Epithelial cell of prostate (primary cell): ENCODE measurements at places on chromosomes 11 and 22.

DNA sequence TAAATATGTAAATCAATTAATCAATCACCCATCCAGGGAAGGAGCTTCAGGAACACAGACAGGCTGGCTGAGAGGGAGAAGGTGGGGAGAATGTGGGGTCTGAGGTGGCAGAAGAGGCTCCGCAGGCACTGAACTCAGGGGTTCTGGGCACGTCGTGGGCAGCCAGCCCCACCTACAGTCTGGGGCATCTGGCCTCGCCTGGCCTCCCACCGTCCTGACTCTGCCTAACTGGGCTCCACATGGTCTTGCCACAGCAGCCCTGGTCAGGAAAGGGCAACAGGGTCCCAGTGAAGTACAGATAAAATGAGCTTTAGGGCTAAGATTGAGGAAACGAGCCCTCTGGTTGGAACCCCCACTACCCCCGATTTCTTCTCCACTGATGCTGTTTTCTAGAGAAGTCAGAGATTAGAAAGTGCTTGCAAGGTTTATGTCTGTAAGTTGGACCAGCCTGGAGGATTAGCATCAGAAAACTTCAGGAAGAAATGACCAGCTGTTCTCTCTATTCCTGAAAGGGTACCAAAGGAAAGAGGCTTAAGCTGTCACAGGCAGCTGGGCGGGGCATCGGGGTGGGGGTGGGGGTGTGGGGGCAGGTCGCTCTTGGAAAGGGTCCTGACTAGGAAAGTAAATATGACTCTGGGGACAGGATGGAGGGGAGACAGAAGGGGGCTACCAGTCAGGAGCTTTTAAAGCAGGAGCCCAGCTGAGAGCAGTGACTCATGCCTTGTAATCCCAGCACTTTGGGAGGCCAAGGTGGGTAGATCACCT, 261.7 kb downstream of the BUD13 start:
- no peak for DNase-seq

DNA sequence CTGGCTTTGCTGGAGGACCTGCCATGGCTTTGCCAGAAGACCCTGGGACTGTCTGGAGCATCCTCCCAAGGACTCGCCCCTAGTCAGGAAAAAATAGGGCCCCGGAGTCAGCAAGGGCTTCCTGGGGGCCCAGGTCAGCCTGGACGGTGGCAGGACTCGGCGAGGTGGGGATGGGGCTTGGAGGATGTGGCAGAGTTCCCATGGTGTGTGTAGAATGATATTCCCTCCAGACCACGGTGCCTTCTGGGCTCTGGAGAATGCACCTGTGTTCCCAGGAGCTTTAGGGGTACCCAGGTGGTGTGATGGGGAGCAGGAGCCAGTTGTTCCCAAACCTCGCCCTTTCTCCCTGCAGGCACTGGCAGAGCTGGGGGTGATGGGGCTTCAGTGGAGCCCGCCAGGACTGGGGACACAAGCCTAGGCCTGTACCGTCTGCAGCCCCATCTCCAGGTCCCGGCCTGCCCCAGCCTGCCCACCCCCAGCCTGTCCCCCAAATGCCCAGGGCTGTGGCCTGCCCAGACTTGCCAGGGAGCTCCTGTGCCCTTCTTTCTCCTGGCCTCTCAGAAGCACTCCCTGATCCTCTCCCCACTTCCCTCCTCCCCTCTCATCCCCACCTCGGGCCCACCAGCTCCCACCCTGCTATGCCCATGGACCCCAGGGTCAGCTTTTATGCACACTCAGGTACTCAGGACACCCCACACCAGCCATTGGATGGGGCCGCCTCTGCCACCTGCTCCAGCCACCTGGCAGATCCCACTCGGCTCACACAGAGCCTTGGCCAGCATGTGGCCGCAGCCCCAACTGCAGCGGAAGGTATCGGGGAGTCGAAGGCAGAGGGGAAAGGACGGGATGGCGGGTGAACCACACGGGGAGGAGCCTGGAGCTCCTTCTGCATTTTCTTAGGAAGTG, 82.1 kb downstream of the CDKN1C start:
- DNase-seq, result no peak

DNA sequence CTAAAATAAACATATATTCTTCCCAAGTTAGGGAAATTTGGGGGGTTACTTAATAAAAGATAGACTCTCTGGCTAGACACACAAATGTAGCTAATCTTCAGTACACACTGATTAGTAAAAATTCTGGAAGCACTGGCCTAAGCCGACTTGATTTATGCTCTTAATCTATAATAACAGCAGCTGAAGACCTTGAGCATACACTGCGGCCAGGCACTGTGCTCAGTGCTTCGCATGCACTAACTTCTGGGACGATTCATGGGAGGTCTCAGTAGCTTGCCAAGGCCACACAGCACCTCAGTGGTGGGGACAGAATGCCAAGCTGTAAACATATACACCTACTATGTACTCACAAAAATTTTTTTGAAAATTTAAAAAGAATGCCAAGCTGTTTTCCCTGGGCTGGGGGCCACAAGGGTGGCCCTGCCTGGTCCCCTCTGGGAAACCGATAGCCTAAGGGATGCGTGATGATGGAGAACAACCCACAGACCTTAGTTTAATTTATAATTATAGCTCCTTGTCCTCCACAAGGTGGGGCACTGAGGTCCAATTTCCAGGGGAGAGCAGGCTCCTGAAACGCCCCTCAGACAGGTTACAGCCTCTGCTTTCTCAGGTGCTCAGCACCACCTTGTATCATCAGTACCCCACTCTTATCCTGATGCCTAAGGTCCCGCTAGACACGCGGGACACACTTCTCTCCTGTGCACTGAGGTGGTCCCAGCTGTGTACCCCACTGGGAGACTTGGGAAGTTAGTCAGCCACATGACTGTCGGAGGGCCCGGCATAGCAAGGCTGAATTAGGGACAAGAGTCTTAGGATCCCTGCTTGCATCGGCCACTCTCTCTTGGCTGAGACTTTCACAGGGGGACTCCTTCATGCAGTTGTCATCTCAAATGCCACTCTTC, 20.1 kb downstream of the SERPIND1 start:
- no peak for DNase-seq

- DNase-seq, result no peak
Measured at GRCh38 chr22:47460176-47460575, 697.7 kb downstream of the TBC1D22A start.

DNA sequence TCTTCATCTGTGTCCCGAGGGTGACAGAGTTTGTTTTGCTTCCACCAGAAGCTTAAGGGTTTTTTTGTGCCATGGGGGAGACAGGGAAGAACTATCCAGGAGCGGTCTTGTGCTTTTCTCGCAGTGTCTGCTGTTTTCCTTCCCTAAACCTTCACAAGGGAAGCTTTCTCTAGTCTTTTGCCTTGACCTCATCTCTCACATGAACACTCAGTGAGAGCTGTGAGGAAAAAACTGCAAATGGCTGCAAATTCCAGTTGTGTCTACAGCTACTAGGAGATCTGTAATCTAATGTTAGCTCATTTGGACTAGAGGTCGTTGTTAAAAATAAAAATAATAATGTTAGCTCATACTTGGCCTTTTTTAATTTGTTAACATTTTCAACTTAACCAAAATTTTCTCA, 264.7 kb upstream of the SESN3 start:
- DNase-seq, result no peak

- no peak for DNase-seq
Measured at GRCh38 chr11:125111001-125111342, 454 bp downstream of the TMEM218 start.

DNA sequence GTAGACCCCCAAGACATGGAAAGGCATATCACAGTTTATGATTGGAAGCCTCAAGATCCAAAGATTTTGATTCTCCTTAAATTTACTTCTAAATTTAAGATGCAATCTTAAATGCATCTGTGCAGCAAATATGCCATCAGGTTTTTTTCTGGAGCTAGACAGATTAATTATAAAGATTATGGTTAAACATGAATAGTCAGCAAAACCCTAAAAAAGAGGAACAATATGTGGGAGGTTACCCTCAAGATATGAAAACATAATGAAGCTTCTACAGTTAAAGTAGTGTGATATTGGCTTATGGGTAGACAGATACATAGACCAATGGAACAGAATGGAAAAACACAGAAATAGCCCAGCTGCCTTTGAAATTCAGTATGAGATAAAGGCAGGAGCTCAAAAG, 31.7 kb downstream of the OR8B12 start:
- no peak for DNase-seq

DNA sequence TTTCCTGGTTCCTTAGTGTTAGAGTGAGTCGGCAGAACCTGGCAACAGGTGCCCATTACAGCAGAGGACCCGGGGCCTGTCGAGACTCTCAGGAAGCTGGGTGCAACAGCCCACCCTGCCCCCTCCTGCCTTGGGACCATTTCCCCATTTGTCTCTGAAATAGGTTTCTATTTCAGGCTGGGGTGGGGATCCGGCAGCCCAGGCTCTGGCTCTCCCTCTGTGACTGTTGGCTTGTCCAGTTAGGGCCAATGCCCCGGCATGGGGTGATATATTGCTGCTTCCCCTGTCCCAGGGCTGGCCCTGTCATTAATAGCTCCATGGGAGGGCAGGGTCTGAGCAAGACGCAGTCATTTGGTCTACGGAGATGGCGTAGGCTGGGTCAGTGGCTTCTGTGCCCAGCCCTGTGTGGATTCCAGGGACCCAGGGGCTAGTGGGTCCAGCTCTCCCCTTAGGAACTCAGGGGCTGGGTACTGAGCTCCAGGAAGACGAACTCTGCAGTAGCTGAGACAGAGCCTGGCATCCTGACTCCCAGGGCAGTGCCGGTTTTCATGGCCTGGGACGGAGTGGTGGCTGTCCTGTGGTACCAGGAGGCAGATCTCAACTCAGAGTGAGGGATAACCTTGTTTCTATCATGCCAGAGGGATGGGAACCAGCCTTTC, 2.7 kb downstream of the P2RY6 start:
- no peak for DNase-seq

DNA sequence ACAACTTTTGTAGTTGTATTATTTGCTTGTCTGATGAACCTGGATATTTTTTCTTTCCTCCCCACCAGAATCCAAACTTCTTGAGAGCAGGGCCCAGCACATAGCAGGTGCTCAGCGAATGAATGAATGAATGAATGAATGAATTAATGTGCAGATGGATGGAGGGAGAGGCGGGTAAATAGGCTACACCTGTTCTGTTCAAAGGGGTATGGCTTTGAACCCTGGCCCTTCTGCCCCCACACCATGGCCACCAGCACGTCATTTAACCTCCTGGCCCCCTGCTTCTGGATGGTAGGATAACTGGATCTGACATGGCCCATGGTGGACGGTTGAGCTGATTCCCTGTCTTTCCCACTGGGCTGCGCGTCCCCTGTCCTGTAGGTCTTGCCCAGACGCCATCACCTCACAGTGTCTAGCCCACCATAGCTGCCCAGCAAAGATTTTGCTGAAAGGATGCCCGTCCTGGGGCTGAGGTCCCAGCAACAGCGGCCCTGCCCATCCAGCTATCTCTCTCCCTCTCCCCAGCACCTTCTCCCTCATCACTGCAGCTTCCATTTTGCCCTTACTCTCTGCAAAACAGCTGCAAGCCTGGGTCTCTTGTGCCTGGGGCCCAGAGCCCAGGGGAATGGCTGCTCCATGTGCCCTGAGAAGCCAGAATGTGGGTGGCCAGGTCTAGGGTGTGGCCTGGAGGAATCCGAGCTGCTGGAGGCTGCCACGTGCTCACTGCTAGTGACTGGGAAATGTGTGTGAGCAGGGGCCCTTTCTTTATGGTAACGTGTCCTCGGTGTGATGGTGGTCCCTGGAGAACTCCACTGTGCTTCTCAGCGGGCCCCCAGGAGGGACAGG, 49.3 kb upstream of the LINC01488 start:
- no peak for DNase-seq

- no peak for DNase-seq
Measured at GRCh38 chr11:35746356-35747153, 84.0 kb downstream of the TRIM44 start.

DNA sequence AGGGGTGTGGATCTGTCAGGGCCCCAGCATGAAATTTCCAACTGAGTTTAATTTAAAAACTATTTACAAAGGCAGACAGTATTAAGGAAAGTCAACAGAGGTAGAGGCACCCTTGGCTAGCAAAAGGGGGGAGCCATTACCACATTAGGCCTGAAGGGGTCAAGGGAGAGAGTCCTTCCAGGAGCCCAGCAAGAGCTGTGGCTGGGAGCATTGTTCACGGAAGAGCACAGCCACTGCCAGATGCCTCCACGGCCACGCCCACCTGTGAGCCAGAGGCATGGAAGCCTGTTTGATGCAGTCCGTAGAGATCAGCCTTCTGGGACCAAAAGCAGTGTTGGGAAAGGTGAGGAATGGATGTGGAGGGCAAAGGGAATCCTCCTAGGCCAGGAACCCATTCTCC, 102.6 kb downstream of the GALNT18 start:
- DNase-seq, result no peak

DNA sequence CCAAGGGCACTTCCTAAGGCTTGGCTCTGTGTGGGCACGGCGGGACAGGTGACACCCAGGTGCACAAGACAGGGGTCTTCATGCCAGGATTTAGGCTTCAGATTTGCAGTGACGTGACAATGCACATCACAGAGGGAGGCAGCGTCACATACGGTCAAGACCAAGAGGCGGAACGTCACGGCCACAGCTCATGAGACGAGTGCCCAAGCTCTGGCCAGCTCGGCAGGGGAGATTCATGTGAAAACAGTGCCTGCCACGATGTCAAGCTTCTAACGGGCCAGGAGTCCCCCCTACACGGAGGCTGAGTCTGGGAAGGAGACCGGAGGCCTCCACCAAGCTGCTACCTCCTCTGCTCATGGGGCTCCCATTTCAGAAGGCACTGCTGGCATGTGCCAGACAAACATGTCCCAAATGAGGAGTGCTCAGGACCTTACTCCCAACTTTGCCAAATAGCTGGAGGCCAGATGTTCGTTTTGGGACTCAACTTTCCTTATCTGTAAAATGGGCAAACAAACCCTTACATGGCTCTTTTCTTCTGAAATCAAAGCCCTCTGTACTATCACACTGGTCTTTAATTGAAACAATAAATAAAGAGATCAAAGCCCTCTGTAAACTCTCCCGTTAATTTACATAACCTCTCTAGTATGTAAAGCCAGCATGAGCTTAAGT, 16.6 kb downstream of the VPS37C start:
- DNase-seq, result no peak

GRCh38 chr11:87810486-87810885, 364.8 kb downstream of the RAB38 start:
- DNase-seq, result no peak

GRCh38 chr11:46050662-46051061, 70.6 kb downstream of the PHF21A start:
- DNase-seq, result no peak

DNA sequence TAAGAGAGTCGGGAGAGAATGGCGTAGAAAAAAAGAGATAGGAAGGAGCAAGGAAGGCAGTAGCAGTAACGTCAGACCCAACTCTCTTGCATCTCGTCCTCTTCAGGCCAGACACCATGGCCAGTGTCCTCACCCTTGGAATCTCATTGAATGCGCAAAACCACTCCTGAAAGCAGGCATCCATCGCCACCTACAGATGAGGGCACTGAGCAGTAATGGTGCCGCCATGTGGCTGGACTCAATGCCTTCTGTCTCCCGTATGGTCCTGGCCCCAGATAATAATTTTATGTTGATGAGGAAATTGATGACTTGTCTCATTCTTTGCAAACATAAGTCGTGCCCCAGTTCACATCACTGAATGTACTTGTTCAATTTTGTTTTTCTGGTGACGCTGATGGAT, 17.8 kb upstream of the ALX4 start:
- no peak for DNase-seq
